CD8-positive, alpha-beta memory T cell (primary cell): ENCODE measurements at places on chromosomes 7 and 10.

- DNase-seq: no peak
Measured at GRCh38 chr7:7799138-7799537, 80.7 kb upstream of the RPA3 start.

GRCh38 chr10:48450233-48450740 is 143.8 kb downstream of the MAPK8 start:
- DNase-seq: no peak

- DNase-seq: no peak
Measured at GRCh38 chr7:4871056-4871680, 9.3 kb upstream of the PAPOLB start.

DNA sequence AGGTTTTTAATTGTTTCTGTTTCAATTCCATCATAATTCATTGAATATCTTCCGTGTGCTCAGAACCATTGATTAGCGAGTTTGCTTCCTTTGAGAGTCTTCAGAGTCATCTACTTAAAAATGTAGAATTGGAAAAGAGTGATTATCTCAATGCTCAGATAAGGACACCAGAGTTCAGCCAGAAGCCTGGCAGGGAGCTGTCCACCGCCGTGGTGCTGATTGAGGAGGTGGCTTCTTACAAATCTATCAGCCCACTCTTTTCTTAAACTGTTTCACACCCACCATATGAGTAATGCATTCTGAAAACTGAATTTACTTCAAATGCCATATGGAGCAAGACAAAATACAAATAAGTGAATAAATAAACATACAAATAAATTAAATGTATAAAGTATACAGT is 79.3 kb downstream of the INSYN2A start:
- no peak for DNase-seq

- DNase-seq: no peak
Measured at GRCh38 chr7:78845155-78845554, 608.3 kb downstream of the MAGI2 start.

GRCh38 chr10:130231251-130231741 is 95.1 kb downstream of the GLRX3 start:
- no peak for DNase-seq

- DNase-seq: no peak
Measured at GRCh38 chr7:134636008-134636449, 10.6 kb upstream of the BPGM start.

DNA sequence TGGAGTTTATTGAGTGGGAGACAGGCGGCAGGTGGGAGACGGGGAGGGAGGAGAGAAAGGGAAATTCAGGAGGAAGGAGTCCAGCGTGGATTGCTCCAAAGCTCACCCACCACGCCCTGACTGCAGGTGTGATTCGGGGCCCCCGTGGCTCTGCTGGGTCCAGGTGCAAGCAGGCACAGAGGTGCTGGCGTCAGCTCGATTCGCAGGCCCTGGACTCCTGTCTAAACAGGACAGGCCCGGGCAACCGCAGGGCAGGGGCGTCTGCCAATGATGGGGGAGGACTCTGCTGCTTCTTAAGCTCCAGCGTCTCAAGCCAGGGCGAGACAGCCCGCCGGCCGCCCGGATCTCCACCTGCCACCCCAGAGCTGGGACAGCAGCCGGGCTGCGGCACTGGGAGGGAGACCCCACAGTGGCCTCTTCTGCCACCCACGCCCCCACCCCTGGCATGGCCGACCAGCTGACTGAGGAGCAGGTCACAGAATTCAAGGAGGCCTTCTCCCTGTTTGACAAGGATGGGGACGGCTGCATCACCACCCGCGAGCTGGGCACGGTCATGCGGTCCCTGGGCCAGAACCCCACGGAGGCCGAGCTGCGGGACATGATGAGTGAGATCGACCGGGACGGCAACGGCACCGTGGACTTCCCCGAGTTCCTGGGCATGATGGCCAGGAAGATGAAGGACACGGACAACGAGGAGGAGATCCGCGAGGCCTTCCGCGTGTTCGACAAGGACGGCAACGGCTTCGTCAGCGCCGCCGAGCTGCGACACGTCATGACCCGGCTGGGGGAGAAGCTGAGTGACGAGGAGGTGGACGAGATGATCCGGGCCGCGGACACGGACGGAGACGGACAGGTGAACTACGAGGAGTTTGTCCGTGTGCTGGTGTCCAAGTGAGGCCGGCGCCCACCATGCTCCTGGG is at the start of gene CALML3:
Gene CALML3 (plus strand): TSS at position 321 of the 920 bp plus-strand sequence. CDS start 125 bp downstream, at position 446.
- no peak for DNase-seq

GRCh38 chr7:75896803-75897327 is 18.0 kb downstream of the RHBDD2 start:
- no peak for DNase-seq

GRCh38 chr7:20647908-20648776 is 32.7 kb downstream of the ABCB5 start:
- DNase-seq: no peak

GRCh38 chr10:28686835-28687682 is 9.7 kb downstream of the BAMBI start:
- no peak for DNase-seq

- no peak for DNase-seq
Measured at GRCh38 chr10:111716032-111716431, 467.5 kb downstream of the GPAM start.
